Gastrocnemius medialis (tissue), 4 donors: ENCODE measurements at places on chromosomes 3 and 15.

- DNase-seq = no peak
- H3K4me3 ChIP-seq = peak overlapping the region; percentile 78
These were observed 682 bp downstream of the ETFA start for GRCh38 chr15:76310475-76311099.

GRCh38 chr3:54696313-54696712 lies 231.5 kb downstream of the LRTM1 start:
- no peaks in the 10 kb centered on the region for H3K4me1 ChIP-seq
- H3K4me3 ChIP-seq = no peak overlapping the region
- H3K27ac ChIP-seq = no peak overlapping the region
- no peaks in the 10 kb centered on the region for H3K27me3 ChIP-seq
- H3K36me3 ChIP-seq = no peaks in the 10 kb centered on the region
- DNase-seq = no peak

GRCh38 chr15:66126456-66126855 lies 127.1 kb downstream of the MEGF11 start:
- H3K4me3 ChIP-seq = no peak overlapping the region
- H3K27me3 ChIP-seq = no peaks in the 10 kb centered on the region
- H3K36me3 ChIP-seq = no peaks in the 10 kb centered on the region
- H3K27ac ChIP-seq = no peak overlapping the region
- DNase-seq = no peak
- no peaks in the 10 kb centered on the region for H3K4me1 ChIP-seq

- H3K27me3 ChIP-seq = no peaks in the 10 kb centered on the region
- no peaks in the 10 kb centered on the region for H3K4me1 ChIP-seq
- H3K4me3 ChIP-seq = no peak overlapping the region
- no peak for DNase-seq
These were observed 10.6 kb downstream of the ATP8B4 start for GRCh38 chr15:50108461-50108860.

DNA sequence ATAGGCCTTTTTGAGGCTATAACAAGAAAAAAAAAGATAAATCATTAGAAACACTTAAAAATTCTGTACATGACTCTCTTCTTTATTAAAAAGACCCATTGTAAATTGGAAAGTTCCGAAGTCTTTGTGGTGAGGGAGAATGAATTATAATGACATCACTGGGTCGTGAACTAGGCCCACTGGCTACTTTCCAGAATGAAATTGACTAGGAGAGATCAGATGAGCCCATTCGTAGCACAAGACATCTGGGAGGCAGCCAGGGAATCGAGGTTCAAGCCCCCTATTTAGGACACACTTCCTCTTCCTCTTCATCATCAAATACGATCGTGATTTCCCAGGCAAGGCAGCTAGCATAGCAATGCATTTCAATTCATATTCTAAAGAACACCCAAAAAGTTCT lies 889.8 kb upstream of the NR2F2 start:
- DNase-seq = no peak
- H3K27me3 ChIP-seq = no peaks in the 10 kb centered on the region
- no peak overlapping the region for H3K4me3 ChIP-seq
- H3K4me1 ChIP-seq = peaks cover 4% of the 10 kb centered on the region
- H3K27ac ChIP-seq = peak overlapping the region; percentile 53

DNA sequence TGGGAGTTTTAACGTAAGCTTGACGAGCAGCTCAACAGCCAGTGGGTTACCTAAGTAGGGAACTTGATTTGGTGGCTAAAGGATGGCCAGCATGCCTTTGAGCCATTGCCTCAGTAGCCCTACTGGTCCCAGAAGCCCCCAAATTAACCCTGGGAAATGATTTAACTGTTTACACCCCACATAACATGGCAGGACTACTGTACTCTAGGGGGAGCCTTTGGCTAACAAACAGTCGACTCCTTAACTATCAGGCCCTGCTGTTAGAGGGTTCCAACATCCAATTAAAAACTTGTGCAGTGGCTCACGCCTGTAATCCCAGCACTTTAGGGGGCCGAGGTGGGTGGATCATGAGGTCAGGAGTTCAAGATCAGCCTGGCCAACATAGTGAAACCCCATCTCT lies 9.4 kb upstream of the SMCO1 start:
- H3K4me3 ChIP-seq = no peak overlapping the region
- H3K27me3 ChIP-seq = no peaks in the 10 kb centered on the region
- no peaks in the 10 kb centered on the region for H3K4me1 ChIP-seq
- H3K36me3 ChIP-seq = no peaks in the 10 kb centered on the region

DNA sequence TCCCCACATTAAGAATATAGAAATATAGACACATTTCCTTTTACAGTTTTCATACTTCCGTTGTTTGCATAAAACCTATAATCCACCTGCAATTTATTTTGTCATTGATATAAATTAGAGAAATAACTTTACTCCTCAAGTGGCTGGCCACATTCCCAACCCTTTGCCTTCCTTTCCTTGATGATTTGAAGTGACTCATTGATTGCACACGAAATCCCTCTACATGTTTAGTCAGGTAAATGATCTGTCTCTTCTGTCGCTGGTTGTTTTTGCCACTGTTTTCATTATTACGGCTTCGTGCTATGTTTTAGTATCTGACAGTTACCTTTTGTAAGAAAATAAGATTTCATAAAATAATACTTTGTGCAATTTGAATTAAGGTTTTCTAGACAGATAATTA lies 272.2 kb upstream of the NR2E3 start:
- H3K36me3 ChIP-seq = no peaks in the 10 kb centered on the region
- H3K4me3 ChIP-seq = no peak overlapping the region
- no peaks in the 10 kb centered on the region for H3K27me3 ChIP-seq
- no peak for DNase-seq
- H3K4me1 ChIP-seq = no peaks in the 10 kb centered on the region
- no peak overlapping the region for H3K27ac ChIP-seq

DNA sequence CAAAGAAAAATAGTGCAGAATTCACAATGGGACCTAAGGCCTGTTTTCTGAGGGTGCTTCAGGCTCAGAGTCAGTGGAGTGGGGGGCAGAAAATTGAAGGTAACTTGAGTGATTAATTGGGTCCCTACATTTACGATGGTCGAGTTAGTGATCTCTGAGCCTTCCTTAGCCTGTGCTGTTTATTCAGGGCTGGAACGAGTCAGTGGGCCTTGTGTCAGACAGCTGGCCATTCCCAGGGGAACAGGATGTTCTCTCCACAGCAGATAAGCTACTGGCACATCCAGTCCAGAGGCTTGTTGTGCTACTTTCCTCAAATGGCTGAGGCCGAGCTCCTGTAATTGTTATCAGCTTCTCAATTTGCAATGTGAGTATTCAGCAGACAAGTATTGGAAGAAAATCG lies 29.2 kb upstream of the CNTN3 start:
- H3K36me3 ChIP-seq = no peaks in the 10 kb centered on the region
- DNase-seq = peak; percentile 74
- H3K4me1 ChIP-seq = peaks cover 15% of the 10 kb centered on the region
- no peaks in the 10 kb centered on the region for H3K27me3 ChIP-seq
- no peak overlapping the region for H3K4me3 ChIP-seq

- no peaks in the 10 kb centered on the region for H3K36me3 ChIP-seq
- H3K27ac ChIP-seq = peak overlapping the region; percentile 74
- no peak for DNase-seq
- H3K4me3 ChIP-seq = no peak overlapping the region
- H3K4me1 ChIP-seq = peaks cover 49% of the 10 kb centered on the region
- H3K27me3 ChIP-seq = no peaks in the 10 kb centered on the region
These were observed 225.9 kb downstream of the ITPR1 start for GRCh38 chr3:4719046-4719501.

DNA sequence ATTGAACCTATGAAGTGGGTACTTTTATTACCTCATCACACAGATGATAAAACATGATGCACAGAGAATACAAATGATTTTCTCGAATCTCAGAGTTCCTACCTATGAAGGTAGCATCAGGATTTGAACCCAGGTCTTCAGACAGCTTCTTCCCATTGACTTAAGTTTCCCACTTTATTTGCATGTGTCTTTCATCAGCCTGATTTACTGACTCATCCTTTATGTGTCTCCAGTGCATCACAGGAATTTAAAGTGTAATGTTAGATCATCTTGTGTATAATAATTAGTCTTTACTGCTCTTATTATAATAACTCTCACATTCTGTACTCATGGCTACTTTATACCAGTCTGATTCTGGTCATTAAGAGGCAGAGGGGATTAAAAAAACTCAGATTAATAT lies 449.4 kb upstream of the SUCLG2 start:
- DNase-seq = no peak
- H3K36me3 ChIP-seq = no peaks in the 10 kb centered on the region
- no peak overlapping the region for H3K4me3 ChIP-seq
- no peak overlapping the region for H3K27ac ChIP-seq

DNA sequence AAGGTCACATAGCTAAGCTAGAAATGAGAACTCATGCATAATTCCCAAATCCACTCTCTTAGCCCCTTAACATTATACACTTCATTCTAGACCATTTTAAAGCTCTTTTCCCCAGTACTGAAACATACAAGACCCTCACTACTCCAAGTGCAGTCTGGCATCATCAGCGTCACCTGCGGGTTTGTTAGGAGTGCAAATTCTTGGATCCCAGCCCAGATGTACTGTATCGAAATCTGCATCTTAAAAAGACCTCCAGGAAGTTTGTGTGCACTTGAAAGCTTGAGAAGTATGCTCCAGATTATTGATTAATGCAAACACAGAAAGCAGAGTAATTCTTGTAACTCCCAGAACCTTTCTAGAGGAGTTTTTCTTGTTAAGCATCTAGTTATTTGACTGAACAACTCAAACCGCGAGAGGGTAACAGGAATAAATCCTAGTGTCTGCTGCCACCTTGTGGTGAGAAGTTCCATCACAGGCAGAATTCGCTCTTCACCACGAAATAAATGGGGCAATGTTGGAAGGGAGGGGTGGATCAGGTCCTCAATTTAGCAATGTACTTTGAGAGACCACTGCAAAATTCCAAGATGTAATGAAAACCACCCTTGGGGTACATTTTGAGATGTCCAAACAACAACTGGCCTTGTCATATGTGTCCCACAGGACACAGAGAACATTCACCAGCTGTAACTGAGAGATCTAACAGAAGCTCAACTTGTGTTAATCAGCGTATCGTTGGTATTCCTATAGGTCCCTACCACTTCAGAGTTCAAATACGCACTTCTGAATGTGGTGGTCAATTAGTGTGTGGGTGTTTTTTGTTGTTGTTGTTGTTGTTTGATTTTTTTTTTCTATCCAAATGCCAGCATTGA lies 583 bp upstream of the C3orf49 start:
- H3K4me1 ChIP-seq = no peaks in the 10 kb centered on the region
- H3K27ac ChIP-seq = no peak overlapping the region
- no peak overlapping the region for H3K4me3 ChIP-seq
- no peaks in the 10 kb centered on the region for H3K27me3 ChIP-seq

- H3K4me3 ChIP-seq = no peak overlapping the region
- peaks cover 6% of the 10 kb centered on the region for H3K4me1 ChIP-seq
- no peak overlapping the region for H3K27ac ChIP-seq
- no peak for DNase-seq
- no peaks in the 10 kb centered on the region for H3K36me3 ChIP-seq
These were observed 392.5 kb downstream of the FOXP1 start for GRCh38 chr3:71191031-71191482.

DNA sequence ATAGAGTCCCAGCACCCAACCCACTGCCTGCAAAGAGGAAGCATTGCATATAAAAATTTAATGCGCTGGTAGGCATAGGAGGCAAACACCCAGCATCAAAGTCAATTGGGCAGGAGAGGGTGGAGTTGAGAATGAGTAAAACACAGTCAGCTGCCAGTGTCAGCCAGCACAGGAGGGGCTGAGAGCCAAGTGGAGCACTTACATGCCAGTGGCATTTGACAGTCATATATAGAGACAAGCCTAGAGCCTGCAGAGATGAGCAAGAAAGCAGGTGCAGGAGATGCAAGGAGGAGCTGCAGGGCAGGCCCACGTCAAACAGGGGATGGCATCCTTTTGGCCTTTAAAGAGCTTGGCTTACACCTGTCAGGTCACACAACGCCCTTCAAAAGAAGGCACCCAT lies 27.6 kb upstream of the ZFAND6 start:
- no peak overlapping the region for H3K27ac ChIP-seq
- no peaks in the 10 kb centered on the region for H3K27me3 ChIP-seq
- no peaks in the 10 kb centered on the region for H3K36me3 ChIP-seq
- H3K4me1 ChIP-seq = peaks cover 9% of the 10 kb centered on the region
- no peak overlapping the region for H3K4me3 ChIP-seq

GRCh38 chr15:59953392-59953883 lies 50.7 kb upstream of the FOXB1 start:
- H3K4me3 ChIP-seq = no peak overlapping the region
- H3K27me3 ChIP-seq = no peaks in the 10 kb centered on the region

DNA sequence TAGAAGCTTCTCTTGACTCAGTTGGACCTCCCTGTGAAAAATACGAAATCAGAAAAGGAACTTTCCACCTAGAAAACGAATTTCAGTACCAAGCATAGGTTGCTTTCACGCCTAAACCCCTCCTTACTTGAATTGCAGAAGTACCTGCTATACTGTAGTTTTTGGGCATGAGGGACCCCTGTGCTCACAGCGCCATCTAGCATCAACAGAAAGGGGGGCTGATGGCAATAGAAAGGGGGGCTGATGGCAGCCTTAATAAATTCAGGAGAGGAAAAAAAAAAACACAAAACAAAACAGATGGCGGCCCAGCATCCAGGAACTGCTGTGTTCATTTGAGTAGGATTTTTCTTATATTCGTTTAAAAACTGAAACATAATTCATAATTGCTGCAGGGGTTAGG lies 96.7 kb downstream of the NPAP1 start:
- no peaks in the 10 kb centered on the region for H3K36me3 ChIP-seq
- no peaks in the 10 kb centered on the region for H3K4me1 ChIP-seq
- DNase-seq = no peak
- peaks cover 16% of the 10 kb centered on the region for H3K27me3 ChIP-seq
- no peak overlapping the region for H3K27ac ChIP-seq

DNA sequence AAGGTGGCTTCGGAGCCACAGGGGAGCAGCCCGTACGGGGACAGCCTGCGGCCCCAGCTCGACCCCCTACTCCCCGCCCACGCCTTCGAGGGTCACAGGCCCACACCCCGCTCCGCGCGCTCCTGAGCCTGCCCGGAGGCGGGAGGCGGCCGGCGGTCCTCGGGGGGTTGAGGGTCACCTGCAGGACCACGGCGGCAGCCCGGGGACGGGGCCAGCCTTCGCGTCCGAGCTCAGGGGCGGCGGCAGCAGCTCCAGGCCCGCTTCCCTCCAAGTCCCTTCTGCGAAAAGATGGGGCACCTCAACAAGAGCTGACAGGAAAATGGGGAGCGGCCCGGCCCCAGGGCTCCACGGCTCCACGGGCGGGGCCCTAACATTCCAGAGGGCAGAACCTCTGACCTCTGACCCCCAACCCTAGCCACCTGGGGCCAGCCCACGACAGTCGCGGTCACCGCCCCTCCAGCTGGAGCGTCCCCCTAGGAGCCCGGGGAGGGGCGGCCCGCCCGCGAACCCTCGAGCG lies 428 bp downstream of the LYSMD4 start:
- peak; percentile 48 for DNase-seq
- peak overlapping the region; percentile 91 for H3K4me3 ChIP-seq
- H3K27ac ChIP-seq = peak overlapping the region; percentile 94
- H3K36me3 ChIP-seq = no peaks in the 10 kb centered on the region

GRCh38 chr15:96053781-96054428 lies 276.6 kb upstream of the NR2F2 start:
- H3K36me3 ChIP-seq = no peaks in the 10 kb centered on the region
- DNase-seq = peak; percentile 77
- peak overlapping the region; percentile 56 for H3K4me3 ChIP-seq
- H3K27me3 ChIP-seq = no peaks in the 10 kb centered on the region
- H3K4me1 ChIP-seq = peaks cover 15% of the 10 kb centered on the region
- H3K27ac ChIP-seq = peak overlapping the region; percentile 76

- no peak for DNase-seq
- no peaks in the 10 kb centered on the region for H3K4me1 ChIP-seq
- peaks cover 11% of the 10 kb centered on the region for H3K27me3 ChIP-seq
- peak within 1 kb of the TSS; percentile 54 for H3K4me3 ChIP-seq
These were observed at the start of gene LRRK1 for GRCh38 chr15:100918690-100919480. LRRK1 (plus strand) TSS chr15:100919357; CDS start chr15:100924633, 5,276 bp downstream.

GRCh38 chr3:18010001-18010400 lies 267.6 kb upstream of the TBC1D5 start:
- H3K36me3 ChIP-seq = no peaks in the 10 kb centered on the region
- H3K4me1 ChIP-seq = no peaks in the 10 kb centered on the region
- no peaks in the 10 kb centered on the region for H3K27me3 ChIP-seq
- H3K4me3 ChIP-seq = no peak overlapping the region
